Muscle of leg (tissue), 16 donors: ENCODE measurements at places on chromosomes 5 and 9. TPM values are rescaled to one million over a fixed set of nuclear protein-coding genes. Genes with fewer than 3 reads are reported as not detected.
A peak's percentile ranks its signal among the peaks of the same experiment; 100 is the strongest.

DNA sequence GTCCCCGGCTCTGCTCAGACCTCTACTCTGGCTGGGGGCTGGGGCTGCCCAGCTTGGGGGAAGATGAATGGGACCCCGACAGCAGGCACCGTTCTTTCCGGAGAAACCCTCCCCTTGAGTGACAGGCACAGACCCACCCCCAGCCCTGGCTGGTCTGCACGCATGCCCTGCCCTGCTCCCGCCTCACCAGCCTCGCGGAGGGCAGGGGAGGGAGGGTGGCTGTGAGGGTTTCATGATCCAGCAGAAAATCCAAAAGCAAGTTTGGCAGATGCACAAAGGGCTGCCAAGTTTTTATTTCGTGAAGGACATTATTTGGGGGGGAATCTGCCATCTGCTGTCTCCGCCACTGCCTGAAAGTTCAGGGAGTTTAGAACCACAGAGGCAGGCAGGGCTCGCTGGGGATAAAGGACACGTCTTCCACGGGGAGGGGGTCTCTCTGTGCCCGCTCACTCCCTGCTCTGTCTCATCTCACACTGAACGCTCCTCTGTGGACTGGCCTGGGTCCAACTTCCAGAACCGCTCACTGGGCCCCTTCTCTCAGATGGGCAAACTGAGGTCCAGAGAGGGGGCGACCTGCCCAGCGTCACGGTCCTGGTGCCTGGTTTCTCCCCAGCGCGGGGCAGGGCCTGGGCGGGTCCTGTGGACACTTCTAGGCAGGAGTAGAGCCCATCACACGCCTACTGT, 92.9 kb downstream of the RXRA start:
- peak; percentile 75 for DNase-seq

DNA sequence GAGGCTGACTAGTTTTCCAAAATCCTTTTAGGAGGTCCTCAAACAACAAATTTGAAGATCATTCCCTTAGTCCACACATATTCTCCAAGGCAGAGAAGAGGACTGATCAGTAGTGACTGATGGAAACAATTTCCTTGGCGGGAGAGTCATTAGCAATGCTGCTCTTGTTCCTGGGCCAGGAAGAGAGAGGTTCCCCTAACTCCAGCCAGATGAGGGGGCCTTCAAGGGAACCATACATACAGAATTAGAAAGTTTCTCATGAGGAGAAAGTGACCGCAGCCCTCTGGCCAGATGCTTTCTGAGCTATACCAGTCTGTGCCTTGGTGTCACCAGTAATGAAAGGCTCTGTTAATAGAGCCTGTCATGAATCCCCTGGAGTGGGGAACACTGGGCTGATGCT, 539.4 kb downstream of the BNC2 start:
- DNase-seq, result peak; percentile 85

DNA sequence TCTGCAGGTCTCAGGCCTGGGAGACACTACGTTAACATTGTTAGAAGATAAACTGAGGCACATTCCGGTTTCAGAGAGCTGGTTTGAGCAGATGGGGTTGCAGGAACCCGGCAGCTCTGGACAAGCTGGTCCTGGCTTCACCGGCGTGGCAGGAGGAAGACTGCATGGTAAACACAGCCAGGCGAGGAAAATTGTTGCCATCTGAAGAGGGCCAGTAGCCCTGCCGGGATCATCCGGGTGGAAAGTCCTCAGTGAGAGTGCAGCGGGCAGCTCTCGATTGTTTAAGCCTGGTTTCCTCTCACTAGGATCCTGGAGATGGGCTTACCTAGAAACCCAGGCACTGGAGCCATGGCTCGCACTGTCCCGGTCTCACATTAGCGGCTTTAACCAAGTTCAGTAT, 226.9 kb downstream of the IRX2 start:
- no peak for DNase-seq

DNA sequence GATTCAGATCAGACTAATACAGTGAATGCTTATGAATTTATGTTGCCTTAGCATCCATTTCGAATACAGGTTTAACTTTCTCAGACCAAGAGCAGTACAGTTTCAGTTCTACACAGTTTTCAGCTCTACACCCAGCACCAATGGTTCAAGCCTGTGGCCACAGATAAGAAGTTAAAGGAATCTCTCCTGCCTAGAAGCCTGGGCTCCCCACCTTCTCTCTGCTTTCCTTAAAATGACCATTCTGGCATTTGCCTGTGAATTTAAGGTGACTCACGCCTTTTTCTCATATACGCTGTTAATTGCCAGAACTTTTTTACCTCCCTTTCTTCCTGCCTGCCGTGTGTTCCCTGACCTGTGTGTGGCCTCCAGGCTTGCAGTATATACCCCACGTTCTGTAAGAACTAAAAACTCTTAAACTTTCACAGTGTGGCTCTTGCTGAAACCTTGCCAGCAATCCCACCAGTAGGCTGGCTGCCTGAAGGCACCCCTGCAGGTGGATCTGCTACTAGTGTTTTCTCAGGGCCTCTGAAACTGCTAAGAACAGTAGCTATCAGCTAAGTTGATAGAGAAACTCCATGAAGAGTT, 692.8 kb upstream of the CDH18 start:
- no peak for DNase-seq

DNA sequence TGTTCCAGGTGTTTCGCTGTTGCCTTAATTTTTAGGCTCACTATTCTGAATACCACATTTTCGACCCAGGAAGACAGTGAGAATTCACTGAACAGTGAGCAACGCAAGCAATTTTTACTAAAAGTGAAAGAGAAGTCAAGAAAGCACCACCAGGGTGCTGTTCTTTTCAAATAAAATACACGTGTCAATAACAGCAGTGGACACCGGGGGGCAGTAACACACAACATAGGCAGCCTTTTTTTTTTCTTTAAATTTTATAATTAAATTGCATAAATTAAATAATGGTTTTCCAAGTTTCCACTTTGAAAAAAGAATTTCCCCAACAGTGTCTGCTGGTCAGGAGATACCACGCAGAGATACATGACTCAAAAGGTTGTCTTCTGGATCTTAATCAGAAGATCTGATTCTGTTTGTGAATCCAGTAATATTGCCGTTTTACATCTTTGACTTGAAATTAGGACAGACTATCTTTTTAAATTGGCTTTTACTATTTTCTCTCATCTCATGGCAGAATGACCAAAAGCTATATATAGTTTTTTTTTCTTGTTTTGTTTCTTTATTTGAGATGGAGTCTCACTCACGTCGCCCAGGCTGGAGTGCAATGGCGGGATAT, 47.1 kb upstream of the SH3GL2 start:
- DNase-seq, result peak; percentile 64

DNA sequence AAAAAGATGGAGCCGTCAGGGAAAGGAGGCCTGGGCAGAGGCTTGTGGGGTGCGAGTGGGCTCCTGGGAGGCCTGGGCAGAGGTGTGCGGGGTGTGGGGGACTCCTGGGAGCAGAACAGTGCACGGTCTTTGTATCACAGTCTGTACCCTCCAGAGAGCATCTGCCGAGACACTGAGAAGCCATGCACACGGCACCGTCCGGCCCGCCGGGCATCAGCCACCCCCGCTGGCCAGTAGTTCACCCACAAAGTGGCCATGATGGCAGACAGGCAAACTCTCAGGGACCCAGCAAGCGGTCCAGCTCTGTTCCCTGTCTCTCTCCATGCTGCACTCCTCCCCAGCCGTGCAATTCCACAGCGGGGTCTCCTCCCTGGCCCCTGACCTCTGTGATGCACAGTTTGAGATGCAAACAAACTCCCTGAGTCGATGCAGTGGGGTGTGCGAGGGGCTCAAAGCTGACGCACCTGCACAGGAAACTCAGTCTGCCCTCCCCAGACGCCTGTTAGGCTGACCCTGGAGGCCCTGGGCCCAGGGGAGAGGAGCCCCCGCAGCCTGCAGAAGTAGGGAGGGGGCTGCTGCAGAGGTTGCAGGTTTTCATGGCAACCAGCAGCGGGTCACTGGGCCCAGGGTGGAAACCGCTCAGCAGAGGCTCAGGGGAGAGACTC, 9.1 kb upstream of the GPSM1 start:
- no peak for DNase-seq

DNA sequence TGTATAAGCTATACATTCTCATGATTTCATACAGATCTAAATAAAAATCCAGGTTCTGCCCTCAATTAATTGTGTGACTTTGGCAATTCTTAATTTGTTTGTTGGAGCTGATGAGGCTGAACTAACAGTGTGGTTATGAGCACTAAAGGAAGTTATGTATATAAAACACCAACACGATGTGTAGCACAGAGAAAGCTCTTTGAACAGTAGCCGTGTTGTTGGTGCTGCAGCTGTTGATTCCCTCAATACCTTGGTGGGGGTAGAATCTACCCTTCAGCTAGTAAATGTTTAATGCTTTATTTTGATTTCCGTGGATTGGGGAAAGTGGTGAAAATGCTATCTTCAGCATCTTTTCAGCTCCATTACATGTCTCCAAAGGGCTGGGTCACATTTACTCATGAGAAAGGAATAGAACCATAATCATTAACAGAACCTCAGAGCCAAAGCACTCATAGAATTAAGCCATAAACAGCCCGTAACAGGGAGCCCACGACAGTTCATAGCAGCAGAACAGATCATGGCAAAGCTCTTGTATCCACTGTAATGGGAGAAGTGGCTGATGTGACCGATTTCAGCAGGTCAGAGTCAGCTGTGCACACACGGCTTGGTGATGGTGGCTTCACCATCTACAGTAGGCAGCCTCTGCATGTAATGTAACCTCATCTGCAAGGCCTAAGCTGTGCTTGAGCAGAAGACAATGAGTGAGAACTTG, 332.7 kb downstream of the DIRAS2 start:
- no peak for DNase-seq

DNA sequence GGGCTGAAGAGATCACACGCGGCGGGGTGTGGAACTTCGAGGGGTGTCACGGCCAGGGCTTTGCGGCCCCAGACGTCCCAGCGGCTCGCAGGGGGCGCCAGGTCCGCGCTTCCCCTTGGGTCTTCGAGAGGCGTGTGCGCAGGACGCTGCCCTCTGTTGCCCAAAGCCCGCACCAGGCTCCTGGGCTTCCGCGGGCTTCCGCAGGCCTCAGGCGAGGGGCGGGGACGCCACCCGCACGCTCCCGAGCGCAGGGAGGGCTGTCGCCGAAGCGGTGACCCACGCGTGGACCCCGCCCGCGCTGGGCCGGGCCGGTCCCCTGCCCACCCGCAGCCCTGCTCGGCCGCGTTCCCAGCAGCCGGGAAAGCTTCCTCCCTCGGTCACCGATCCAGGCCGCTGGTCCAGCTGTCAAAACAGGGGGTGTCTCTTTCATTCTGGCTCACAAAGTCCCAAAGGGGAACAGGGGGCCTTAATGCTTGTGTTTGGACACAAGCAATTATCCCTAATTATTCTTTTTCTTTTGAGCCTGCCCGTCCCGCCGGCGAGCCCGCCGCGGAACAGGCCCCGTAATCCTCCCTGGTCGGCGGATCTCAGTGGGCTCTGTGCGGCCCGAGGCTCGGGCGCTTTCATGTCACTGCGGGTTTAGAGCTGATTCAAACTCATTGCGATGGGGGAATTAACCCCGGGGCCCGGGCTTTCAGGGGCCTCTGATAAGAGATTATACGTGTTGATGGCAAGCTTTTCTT, 60.6 kb downstream of the TMEM174 start:
- peak; percentile 44 for DNase-seq

DNA sequence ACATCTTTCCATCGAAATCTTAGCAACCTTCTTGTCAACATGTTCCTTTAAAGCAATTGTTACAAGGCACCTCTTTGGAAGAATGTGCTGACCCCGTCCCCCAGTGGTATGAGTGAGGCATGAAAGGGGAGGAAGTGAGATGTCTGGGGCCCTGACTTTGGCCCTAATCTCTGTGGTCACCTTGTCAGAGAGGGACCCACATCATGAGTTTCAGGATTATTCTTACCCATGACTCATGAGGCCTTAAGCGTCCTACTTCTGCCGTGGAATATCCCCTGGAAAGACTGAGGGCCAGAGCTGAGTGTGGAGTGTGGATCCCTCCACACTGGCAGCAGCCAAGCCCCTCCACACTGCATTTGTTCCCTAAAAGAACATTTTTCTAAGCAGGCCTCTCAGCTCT, 81.2 kb downstream of the FSTL4 start:
- DNase-seq, result no peak

- DNase-seq, result no peak
Measured at GRCh38 chr5:95866435-95867040, 44.0 kb upstream of the GLRX start.

DNA sequence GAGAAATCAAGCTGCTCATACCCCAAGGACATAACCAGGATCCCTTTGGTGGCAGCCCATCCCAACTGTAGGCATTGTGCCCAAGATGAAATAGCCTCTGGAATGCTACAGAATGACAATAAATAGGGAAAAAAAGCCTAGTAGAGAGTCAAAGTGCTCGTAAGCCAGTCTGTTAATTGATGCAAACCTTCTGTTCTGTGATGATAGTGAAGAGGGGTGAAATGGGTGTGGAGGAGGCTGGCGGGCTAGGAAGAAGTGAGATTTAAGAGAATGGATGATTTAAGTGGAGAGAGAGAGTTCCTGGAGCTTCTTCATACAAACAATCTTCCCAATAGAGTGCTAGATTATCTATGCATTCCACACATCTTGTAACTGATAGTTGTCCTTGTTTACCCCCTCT, 301.0 kb upstream of the PCSK5 start:
- DNase-seq, result no peak

- DNase-seq, result no peak
Measured at GRCh38 chr5:178114325-178115135, 1.2 kb downstream of the N4BP3 start.

DNA sequence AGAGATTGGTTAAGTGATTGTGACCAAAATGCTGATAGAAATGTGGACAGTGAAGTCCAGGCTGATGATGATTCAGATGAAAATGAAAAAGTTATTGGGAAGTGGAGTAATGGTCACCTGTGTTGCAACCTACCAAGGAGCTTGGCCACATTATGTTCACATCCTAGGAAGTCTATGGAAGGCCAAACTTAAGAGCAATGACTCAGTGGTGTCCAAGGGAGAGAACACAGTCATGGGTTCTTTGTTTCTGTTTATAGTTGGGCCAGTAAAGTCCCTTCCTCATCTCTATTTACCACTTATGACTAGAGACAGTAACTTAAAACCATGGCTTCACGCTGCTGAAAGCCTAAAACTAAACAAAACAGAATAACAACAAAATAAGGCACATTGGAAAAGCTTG, 555.3 kb upstream of the DAB2 start:
- DNase-seq, result no peak

The CCL28 gene
- 0.22 TPM for total RNA-seq

The FGD3 gene
- 2.8 TPM for total RNA-seq

The LCN10 gene
- total RNA-seq, result 12.3 TPM

The PLPP1 gene
- total RNA-seq, result 70.8 TPM

The PPP2R2B gene
- 3.5 TPM for total RNA-seq

The CDH12 gene
- 1.3 TPM for total RNA-seq

The APBA1 gene
- total RNA-seq, result 7.8 TPM

The NME5 gene
- 0.44 TPM for total RNA-seq
